Fibroblast of mammary gland (primary cell): ENCODE measurements at places on chromosomes 6 and 20.

DNA sequence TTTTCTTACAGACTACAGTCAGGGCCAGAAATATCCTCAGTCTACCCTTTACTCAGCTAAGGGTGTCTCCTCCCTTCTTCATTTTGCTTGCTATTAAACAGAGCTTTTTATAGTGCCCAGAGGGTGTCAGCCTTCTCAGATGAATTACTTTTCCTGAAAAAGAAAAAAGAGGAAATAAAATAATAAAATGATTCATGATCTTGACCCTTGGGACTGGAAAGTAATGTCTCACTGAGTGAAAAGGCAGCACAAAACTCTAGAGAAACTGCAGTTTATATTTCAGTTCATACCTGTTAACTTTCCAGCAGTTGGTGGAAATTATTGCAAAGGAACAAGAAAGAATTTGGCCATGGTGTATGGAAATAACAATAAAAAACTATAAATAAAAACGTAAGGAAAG, 170.6 kb downstream of the IBTK start:
- peak; percentile 52 for DNase-seq

DNA sequence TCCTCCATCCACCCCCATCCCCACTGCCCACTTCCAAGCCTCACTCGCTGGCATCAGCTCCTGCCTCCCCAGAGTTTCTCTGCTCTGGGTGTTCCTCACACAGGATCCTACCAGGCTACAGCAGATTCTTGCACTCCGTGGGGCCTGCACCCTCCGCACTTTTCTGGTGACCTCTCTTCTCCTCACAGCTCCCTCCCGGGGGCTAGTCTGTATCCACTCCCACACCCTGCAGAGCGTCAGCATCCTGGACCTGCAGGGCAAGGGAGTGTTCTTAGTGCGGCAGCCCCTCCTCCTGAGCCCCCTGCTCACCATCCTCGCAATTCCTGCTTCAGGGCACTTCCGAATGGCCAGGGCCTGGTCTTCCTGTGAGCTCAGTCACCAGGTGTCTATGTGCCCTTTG, 224.2 kb downstream of the DLL1 start:
- DNase-seq: no peak

DNA sequence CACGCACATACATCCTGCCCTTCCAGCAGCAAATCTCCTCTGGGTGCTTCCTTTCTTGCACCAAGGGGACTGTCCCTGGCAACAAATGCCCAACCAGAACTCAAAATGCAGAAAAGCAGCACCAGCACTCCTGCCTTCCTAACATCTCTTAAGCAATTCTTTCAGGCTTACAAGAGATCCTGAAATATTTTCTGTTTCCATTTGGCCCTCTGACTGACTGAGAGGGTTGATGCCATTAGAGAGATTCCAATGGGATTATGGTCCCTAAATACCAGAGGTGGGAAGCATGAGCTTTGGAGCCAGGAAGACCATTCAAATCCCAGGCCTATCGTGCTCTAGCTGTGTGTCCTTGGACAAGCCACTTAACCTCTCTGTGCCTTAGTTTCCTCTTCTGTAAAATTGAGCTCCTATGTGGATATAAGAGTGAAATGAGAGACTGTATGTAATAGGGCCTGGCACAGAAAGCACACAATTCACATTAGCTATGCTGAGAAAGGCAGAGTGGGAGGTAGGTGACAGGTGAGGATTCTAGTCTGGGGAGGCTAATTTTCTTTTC, 56.8 kb downstream of the PRDM1 start:
- DNase-seq: no peak

- peak; percentile 97 for DNase-seq
These were observed 36.5 kb upstream of the MLN start for GRCh38 chr6:33840048-33840926.
